Endothelial cell (in vitro differentiated cells): ENCODE measurements at places on chromosomes 2 and 18.

GRCh38 chr2:233002829-233003657 lies 10.0 kb downstream of the NGEF start:
- no peak for DNase-seq

- no peak for DNase-seq
Observed at GRCh38 chr2:236665572-236666118, 96.0 kb downstream of the ACKR3 start.

DNA sequence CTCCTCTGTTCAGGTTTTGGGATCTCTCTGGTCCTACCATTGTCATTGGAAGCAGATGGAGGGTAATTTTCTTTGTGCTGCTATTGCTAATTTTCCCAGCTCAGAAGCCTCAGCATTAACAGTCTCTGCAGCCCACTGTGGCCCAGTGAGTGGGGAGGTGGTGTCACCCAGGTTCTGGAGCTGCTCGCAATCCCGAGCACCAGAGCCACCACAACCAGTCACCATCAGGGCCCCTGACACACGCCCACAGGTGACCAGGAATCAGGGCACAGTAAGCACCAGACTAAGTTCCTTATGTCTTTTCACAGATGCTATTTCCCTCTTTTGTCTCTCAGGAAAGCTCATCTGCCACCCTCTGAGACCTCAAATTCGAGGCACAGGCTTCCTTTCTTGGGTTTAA lies 87.9 kb downstream of the SEPTIN10 start:
- no peak for DNase-seq

DNA sequence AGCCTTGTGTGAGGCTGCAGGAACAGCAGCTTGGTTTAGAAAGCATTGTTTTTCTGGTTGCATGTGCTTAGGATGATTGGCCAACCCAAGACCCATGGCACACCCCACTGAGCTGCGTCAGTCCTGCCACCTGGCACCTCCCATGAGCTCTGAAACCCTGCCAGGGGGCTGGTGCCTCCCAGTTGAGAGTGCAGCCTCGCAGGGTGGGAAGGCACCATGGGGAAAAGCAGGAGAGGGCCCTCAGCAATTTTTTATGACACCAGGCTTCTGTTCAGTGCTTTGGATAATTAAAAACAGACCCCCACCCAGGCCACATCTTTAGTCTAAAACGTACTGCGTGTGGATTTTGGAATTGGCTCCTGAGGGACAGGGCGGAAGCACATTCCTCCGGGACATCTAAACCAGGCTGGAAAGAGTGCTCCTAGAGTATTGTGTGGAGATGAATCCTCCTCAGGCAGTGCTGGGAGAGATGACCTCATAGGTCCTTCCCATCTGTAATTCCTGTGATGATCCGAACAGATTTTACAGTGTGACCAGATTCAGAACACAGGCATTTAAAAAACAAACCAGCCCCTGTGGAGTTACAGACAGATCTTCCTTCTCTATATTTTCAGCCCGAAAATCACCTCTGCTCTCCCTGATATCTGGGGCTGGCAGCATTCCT lies 438.3 kb downstream of the ZNF521 start:
- no peak for DNase-seq

- no peak for DNase-seq
Observed at GRCh38 chr2:206856513-206856912, 82.8 kb upstream of the CPO start.

- no peak for DNase-seq
Observed at GRCh38 chr18:40016405-40016804, 1938.6 kb upstream of the PIK3C3 start.

DNA sequence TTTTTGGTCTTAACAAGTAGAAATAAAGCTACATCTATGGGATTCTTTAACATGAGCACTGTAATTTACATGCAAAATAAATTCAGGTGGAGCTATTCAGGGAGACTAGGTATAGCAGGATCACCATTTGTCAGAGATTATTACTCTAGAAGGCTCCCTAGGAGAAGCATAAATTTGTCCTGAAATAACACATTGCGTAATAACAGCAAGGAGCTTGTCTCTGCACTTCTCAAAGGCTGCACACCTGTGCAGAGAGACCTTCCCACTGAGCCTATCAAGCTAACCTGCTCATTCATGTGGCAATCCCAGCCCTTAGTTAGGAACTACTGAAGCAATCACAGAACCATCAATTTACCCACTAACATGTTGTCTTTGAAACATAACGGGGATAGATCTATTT lies 437.4 kb upstream of the MC4R start:
- DNase-seq = no peak

DNA sequence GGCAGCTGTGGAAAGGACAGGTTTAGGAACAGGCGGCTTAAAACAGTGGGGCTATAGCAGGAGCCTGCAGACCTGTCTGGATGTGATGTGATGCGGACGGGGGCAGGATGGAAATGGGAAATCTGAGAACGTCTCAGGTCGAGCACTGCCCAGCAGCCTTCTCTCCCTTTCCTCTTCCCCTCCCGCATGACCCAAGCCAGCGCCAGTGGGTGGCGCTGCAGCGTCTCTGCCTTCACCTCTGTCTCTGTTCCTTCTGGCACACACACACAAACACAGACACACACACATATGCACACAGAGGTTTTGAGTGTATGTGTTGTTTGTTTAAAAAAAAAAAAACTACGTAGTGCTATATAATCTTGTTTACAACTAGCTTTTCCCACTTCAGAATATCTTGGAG lies 82.0 kb upstream of the SLC66A3 start:
- peak; percentile 74 for DNase-seq

- DNase-seq = no peak
Observed at GRCh38 chr2:11998218-11998617, 251.8 kb downstream of the LPIN1 start.

GRCh38 chr2:112730791-112731190 lies 10.0 kb downstream of the NT5DC4 start:
- no peak for DNase-seq

DNA sequence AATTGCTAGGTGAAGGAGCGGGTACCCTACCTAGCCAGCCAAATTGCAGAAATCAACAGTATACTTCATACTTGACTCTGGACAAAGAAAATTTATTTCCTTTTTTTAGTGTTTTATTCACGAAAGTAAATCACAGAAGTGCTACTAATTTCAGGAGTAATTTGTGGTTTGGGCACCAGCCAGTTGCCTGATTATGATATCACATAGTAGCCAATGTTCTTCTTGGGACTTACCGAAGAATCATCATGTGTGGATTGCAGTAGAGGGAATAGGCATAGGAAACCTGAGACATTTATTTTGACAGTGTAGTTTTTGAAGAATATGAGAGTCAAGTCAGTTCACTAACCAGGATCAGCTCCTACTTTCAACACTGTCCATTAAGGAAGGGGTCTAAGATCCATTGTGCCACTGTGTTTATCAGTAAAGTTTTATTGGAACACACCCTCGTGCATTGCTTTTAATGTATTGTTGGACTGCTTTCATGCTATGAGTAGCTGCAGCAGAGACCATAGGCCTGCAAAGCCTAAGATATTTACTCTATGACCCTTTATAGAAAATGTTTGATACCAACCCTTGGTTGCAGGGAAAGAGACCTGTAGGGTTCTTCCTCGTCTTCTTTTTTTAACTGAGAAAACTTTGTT lies 32.1 kb downstream of the TNFRSF11A start:
- DNase-seq = no peak

DNA sequence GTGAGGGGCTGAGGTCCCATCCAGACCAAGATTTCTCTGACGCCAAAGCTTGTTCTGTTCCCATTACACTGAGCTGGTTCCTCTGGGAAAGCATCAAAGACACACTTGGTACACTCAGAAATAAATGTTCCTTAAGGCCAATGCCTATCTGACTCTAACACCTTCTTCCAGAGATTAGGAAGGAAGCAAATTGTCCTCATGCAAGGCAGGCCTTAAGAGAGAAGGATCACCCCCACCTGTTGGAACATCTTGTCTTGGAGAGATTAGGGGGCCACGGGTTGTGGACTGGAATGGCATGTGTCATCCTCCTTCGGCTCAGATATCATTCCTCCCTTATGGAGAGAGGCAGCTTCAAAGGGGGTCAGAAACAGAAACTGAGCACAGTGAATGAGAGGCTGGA lies 100.2 kb downstream of the ANKRD44 start:
- DNase-seq = no peak

DNA sequence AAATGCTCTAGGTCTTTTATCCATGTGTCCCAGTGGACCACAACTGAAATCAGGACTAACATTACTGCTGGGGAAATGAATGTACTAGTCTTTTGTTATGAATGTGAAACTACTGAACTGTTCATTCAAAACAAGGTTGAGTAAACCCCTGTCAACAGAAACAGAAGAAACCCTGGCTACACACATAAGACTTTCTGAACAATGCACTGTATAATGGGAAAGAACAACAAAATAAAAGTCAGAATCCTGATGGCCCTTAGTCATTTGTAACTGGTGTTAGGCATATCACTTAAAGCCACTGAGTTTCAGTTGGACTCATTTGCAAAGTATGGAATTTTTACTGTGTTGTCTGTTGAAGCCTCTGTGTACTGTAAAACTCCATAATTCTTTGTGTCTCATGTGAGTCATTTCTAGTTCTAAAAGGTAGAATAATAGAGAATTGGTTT lies 77.0 kb upstream of the UBXN4 start:
- no peak for DNase-seq

DNA sequence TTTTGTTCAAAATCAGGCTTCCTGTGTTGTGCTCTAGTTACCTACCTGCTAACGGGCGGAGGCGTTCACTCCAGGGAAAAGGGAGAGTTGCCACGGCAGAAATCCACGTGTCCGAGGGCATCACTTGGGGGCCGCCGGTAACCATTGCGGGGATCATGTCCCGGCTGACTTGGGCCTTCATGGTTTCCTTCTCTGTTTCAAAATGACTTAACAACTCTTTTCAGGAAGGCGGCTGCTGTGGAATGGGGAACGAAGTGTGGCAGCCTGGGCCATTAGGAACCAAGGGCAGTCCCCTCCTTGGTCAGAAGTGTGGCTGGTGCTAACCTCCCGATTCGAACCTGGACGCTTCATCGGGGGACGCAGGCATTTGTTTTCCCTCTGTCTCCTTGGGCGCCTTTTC lies 56.8 kb downstream of the INPP5D start:
- no peak for DNase-seq

GRCh38 chr2:173347305-173348168 lies 7.1 kb upstream of the CDCA7 start:
- no peak for DNase-seq

DNA sequence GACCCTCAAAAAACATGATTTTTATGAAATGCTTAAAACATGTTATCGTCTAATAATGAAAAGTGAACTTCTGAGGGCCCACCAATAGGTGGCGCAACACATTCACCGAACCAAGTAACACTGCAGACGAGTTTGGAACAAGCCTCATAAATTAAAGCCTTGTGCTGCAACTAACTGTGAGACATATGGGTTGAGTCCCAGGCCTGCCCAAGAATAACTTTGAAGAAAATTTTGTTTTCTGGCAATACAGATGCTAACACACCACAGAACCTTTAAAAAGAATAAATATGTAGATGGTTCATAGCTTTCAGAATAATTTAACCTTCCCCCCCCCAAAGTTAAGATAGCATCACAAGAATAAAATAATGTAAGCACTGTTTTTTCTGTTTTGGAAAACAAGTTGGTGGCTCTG lies 285.9 kb downstream of the RNF144A start:
- DNase-seq = peak; percentile 63

- DNase-seq = no peak
Observed at GRCh38 chr2:134690629-134691215, 28.1 kb downstream of the TMEM163 start.

- no peak for DNase-seq
Observed at GRCh38 chr2:73862987-73863386, 29.8 kb upstream of the ACTG2 start.

DNA sequence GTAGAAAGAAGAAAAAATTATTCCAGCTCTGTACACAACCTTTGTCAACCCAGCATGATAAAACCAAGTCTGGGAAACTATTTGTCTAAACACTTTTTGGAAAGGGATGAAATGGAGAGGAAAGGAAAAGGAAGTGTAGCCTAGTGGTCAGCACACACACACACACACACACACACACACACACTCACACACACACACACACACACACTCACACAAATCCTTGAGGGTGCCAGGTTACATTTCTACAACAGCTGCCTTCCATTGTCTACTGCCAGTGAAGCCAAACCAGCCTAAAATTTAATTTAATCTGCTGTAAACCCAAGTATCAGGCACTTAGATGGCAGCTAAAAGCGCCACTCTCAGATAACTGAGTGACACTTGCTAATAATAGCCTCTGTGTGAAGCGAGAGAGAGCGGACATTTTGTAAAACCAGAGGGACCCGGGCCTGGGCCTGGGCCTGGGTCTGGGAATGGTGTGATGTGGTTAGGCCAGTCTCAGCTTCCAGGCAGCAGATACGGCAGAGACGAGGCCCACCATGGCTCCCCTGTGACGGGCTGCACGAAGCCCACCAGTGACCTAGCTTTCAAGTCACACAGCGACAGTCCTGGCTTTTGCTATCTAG lies 32.4 kb downstream of the BCL11A start:
- no peak for DNase-seq

DNA sequence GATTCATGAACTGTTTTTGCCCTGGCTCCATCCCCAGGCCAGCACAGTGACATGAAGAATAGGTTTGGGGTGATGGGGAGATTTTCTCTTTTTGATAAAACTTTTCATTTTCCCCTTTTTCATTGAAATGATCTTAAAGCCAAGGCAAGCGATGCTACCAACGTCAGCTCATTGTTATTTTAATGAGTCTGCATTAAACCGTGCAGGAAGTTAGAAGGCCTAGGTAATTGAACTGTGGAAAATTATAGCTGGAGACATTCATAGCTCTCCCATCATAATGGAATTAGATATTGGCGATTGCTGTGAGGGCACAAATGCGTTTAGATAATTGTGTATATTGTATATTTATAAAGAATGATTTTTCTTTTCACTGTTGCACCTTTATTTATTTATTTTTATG lies 33.2 kb downstream of the SMARCAL1 start:
- DNase-seq = no peak

DNA sequence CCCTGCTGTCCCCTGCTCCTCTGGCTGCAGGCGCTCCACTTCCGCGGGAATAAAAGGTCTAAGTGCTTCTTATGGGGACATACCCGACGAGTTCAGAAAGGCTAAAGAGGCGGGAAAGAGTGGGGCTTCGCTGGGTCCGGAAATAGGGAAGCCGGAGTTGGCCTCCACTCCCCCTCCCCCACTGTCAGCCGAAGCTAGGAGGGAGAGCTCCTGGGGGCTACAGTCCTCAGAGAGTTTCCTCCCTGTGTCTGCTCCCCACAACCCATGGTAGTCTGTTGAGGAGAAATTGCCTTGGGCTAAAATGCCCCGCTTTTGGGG lies 7.2 kb downstream of the GAD1 start:
- DNase-seq = no peak

DNA sequence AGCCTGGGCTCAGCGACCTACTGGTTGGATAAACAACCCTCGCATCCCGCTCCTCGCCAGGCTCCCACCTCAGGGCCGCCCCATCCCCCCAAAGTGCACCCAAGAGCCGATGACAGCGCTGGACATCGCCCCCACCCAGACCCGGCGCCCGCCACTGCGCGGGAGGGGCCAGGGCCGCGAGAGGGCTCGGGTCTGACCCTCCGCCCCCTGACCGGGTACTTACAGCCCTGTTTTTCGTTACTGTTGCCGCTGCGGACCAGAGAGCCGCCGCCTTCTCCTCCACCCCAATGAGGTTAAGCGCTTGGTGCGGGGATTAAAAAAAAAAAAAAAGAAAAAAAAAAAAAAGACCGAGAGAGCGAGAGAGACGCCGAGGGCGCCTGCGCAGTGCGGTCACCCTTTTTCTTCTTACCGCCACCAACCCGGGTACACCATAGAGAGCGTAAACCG lies at the start of gene CLASP1:
Gene CLASP1 (minus strand): TSS at position 314 of the 447 bp plus-strand sequence. CDS start 43,567 bp downstream, outside the sequence.
- peak; percentile 53 for DNase-seq

GRCh38 chr2:205727174-205727573 lies 44.9 kb downstream of the NRP2 start:
- DNase-seq = no peak

GRCh38 chr2:26542194-26542455 lies 64.2 kb upstream of the OTOF start:
- no peak for DNase-seq
